ENCODE measurements at places on chromosomes 2 and 18.

DNA sequence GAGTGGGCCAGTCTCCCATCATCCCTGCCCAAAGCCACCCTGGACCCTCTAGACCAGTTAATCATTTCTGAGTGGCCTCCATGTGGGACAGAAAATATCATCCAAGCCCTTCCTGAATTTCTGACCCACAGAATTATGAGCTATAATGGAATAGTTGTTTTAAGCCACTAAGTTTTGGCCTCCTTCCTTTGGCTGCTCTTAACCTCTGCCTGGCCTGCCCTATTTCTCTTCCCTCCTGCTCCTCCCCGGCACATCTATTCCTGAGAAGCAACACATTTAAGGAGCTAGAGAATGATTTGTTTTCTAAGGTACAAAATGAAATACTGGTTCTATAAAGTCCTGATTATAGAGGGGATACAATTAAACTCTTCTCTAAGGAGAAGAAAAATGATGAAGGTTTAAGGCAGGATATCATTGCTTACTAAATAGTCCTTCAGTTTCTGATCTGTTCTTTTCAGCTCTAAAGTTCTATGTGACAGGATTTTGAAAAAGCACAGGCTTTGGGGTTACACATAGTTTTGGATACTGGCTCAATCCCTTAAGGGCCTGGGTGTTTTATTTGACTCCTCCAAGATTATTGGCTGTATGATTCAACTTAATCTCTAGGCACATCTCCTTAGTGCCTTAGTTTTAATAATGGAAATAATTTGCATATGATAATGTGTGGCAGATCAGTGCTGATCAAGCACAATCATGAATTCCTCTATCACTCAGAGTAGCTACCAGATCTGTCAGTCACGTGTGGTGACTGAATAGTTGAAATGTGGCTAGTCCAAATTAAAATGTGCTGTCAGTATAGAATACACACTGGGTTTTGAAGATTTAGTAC, 240.3 kb downstream of the VAPA start:
- no peak for DNase-seq

DNA sequence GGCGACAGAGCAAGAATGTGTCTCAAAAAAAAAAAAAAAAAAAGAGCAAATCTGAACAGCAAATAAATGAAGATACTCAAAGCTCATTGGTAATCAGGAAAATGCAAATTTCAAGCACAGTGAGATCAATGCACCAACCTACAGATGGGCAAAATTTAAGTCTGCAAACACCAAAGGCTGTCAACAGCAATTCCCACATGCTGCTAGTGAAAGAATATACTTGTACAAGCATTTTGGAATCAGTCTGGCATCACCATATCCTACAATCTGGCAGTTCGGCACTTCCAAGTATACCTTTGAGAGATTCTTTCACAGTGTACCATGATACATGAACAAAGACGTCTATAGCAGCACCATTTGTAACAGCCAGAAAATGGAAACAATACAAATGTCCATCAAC, 4.1 kb downstream of the HDHD2 start:
- no peak for DNase-seq

DNA sequence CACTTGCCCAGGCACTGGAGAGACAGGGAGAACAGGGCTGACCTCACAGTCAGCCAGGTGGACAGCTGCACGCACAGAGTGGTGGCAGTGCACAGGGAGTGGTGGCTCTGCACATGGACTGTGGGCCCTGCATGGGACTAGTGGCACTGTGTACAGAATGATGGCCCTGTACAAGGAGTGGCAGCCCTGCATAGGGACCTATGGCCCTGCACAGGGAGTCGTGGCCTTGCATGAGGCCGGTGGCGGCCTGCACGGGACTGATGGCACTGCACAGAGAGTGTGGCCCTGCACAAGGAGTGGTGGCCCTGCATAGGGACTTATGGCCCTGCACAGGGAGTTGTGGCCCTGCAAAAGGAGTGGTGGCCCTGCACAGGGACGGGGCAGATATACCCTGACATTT, 19.1 kb upstream of the STEAP3 start:
- DNase-seq: no peak

- DNase-seq: peak; percentile 59
These were observed 117.6 kb downstream of the CAMKMT start for GRCh38 chr2:44479127-44479887.

- no peak for DNase-seq
These were observed 67.7 kb downstream of the MCFD2 start for GRCh38 chr2:46847726-46848412.

GRCh38 chr2:127598711-127599110, 47.2 kb upstream of the GPR17 start:
- DNase-seq: no peak

DNA sequence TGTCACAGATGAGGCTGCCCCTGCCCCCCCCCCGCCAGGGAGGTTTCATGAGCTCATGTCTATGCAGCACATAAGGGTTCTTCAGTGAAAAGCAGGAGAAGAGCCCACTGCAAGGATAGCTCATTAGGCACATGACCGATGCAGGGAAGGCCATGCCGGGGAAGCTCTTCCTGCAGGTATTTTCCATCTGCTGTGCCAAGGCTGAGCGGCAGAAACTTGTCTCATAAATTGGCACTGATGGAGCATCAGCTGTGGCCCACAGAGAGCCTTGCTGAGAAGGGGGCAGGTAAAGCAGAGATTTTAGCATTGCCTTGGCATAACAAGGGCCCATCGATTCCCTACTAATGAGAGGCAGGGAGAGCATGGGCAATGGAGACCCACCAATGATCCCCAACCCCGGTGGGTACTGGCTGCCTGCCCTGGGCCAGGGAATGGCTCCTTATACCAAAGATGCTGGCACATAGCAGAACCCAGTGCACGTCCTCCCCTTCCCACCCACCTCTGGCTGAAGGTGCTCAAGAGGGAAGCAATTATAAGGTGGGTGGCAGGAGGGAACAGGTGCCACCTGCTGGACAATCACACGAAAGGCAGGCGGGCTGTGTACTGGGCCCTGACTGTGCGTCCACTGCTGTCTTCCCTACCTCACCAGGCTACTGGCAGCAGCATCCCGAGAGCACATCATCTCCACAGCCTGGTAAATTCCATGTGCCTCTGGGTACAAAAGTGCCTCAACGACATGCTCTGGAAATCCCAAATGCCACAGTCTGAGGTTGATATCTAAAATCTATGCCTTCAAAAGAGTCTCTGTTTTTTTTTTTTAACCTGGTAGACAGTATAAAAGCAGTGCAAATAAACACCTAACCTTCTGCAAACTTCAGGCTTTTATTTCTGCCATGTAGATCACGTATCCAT, 41.4 kb downstream of the STEAP3 start:
- DNase-seq: peak; percentile 26

GRCh38 chr2:37005118-37005868, 39.0 kb upstream of the STRN start:
- DNase-seq: no peak

GRCh38 chr18:75290737-75291358, 80.3 kb downstream of the TSHZ1 start:
- no peak for DNase-seq

DNA sequence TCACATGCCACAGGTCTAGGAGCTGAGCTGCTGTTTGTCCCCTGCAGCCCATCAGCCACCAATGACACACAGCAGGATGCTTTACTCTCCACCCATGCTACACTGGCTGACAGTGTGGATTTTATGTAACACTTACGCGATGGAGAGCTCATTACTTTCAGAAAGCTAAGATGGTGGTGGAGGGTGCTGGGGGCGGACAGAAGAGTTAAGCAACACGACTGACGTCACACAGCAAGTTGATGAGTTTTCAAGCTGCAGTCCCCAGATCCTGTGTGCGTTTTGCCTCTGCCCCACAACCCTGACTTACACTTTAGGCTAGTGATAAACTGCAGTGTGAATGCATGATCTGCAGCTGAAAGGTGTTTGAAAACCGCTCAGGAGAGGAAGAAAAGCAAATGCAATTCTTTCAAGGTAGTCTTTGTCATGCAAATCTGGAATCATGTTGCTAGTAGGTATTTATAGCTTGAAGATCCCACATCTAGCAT, 42.4 kb downstream of the MRPS5 start:
- DNase-seq: no peak

- no peak for DNase-seq
These were observed 15.9 kb downstream of the C2orf74 start for GRCh38 chr2:61177727-61178549.

DNA sequence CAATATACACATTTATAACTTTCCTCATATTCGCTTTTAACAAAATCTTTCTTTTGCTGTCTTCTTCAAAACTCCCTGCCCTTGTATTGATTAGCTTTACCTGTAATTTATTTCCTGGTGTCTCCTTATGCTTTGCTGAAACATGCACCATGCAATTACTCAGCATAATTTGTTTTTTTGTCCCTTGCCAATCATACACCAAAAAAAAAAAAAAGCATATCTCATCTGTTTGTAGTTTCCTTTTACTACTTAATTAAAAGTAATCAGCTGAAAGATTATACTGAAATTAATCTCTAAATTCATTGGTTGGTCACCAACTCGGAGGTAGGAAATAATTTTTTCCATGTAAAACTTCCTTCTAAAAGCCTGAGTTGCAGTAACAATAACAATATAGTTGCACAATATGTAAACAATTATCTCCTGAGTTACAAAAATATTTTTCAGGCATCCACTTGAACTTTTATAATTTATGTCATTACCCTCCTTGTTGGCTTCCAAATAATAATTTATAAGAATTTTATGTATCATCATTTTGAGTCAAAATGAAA, 53.0 kb upstream of the ROCK1 start:
- no peak for DNase-seq

DNA sequence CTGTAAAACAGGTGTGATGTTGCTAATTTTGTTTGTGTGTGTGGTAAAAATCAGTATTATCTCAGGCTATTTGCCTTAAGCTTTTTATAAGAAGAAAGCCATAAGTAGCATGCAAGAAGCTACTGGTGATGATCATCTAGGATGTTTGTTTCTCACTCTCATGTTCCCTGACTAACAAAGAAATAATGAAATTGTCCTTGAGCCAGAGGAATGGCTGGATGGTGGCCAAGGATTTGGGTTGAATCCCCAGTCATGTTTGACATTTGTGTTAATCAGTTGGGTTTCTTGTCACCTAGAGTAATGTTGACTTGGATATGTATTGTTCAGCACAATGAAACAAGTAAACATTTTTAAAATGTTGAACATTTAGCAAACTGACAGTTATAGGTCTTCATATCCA, 496.8 kb upstream of the ZEB2 start:
- DNase-seq: no peak

DNA sequence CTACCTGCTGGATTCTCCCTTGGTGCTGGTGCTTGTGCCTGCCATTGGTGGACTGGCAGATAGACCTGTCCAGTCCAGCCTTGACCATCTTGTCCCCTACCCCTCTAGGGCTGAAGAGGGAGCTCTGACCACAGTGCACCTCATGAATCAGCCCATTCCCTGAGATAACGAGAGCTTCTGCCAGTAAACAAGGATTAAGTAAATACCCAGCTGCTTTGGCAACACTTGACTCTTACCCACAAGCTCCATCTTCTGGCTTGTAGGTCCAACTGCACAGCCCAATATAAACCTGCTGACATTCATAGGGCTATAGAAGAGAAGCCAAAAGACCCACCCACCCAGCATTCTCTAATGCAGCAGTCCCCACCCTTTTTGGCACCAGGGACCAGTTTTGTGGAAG, 186.4 kb downstream of the PIK3C3 start:
- DNase-seq: no peak

GRCh38 chr2:1593371-1594122, 150.8 kb downstream of the PXDN start:
- DNase-seq: no peak

DNA sequence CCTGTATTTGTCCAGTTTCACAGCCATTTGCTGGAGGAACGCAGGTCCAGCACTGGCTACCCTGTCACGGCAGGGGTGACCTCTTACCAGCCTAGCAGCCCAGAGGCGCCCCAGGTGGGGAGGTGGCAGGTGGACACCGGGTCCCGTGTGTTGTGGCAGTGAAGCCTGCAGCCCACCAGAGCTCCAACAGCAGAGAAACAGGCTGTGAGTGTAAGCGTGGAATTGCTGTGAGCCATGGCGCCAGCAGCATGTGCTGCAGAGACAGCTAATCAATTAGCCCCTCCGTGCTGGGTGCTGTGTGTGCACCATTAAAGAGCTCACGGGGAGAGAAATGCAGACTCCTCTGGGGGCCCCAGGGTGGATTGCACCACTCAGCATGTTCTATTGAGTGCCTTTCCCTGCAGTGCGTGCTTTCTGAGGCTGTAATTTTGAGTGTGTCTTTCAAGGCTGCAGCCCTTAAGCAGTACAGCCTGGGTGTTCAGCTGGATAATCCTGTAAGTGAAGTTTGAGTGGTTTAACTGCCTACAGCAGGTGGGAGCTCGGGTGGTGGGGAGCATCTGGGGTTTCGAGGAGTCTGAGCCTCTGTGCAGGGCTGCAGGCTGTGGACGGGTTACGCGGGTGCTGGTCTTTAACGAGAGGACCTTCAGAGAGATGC, 15.9 kb downstream of the RTP5 start:
- no peak for DNase-seq

DNA sequence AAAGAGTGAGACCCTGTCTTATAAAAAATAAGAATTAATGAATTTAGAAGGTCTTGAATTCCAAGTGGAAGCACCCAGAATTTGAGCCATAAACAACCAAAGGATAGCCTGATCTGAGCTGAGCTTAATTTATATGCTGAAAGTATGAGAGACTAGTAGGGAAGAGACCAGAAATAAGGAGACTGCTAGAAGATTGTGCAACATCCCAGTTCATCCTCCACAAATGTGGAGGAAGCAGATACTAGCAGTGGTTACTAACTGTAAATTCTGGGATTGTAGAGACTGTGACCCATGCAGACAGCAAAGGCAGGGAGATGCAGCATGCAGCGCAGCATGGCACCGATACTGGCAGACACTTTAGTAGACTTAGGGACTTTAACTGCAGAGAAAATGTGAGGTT, 1.5 kb upstream of the SULT1C2 start:
- DNase-seq: no peak

DNA sequence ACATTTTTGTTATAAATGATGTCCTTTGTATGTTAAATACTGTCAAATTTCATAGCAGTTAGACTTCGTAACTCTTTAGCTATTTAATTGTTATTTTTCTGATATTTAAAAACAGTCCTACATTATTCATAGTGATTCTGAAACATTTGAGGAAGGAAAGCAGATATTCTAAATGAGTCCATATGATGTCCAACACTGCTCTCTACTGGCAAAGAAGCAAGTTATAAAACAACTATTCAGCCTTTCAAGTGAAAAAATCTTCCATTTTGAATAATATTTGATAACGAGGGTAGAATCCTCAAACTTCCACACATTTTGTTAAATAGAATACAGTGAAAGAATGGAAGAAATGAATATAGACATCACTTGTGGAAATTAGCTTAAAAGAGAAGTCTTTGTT, 220.8 kb downstream of the GULP1 start:
- no peak for DNase-seq
